ENCODE measurements at places on chromosomes 2 and 18.

DNA sequence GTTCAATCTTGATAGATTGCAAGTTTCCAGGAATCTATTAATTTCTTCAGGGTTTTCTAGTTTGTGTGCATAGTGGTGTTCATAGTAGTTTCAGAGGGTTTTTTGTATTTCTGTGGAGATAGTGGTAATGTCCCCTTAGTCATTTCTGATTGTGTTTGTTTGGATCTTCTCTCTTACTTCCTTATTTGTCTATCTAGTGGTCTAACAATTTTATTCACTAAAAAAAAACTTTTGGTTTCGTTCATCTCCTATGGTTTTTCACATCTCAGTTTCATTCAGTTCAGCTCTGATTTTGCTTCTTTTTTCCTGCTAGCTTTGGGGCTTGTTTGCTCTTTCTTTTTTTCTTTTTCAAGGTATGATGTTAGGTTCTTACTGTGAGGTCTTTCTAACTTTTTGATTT is 94.5 kb downstream of the SNTG2 start:
- no peak for DNase-seq

GRCh38 chr2:54853616-54854310 is 130.3 kb downstream of the EML6 start:
- DNase-seq = no peak

DNA sequence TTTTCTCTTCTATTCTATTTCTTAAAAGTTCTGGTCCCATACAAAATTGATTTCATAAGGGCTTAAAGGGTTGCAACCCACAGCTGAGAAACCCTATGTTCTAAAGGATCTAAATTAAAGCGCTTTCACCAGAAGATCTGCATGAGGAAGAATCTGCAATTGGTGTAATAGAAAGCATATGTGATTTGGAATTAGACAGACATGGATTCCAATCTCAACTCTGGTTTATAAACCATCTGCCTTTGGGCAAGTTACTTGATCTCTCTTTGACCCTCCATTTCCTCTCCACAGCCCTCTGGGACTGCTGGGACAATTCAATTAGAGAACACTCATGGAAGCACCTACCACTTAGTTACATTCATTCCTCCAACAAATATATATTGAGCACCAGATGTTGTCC is 178.7 kb downstream of the ANTXR1 start:
- no peak for DNase-seq

DNA sequence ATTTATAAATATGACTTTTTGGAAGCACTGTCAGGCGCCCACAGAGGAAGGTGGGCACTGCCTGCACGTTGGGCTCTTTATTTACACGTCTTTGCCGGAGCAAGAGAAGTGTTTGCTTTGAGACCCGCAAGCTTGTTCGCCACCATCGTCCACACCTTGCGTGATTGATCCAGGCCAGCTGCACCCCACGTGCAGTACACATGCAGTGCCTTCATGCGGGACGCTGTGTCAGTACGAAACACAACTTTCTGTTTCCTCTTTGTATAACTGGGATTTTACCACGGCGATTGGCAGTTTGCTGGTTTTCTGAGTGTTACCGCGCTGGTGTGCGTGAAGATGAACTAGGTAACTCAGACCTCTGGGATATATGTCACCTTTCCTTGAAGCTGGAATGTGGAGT is 571.0 kb upstream of the SALL3 start:
- DNase-seq = no peak

- no peak for DNase-seq
Measured at GRCh38 chr18:78971511-78972245, 7.9 kb upstream of the SALL3 start.

DNA sequence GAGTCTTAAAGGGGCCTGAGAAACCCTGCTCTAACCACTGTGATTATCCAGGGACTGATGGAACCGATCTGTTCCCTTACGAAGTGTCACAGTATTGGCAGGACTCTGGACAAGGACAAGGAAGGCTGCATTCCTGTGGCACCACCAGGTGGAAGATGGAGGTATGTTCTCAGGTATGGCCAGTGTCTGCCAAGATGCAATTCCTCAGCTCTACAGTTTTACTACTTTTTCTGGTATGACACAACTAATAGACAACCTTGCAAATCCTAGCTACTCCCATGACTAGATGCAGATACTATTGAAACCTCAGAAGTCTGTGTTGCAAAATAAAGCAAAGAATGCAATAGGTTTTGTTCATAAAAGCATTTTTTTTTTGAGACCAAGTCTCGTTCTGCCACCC is 14.6 kb downstream of the RAB31 start:
- no peak for DNase-seq

GRCh38 chr2:166494140-166494624 is at the start of gene SCN7A:
SCN7A (minus strand) TSS chr2:166494249; CDS start chr2:166477696, 16,553 bp downstream.
- peak; percentile 40 for DNase-seq

DNA sequence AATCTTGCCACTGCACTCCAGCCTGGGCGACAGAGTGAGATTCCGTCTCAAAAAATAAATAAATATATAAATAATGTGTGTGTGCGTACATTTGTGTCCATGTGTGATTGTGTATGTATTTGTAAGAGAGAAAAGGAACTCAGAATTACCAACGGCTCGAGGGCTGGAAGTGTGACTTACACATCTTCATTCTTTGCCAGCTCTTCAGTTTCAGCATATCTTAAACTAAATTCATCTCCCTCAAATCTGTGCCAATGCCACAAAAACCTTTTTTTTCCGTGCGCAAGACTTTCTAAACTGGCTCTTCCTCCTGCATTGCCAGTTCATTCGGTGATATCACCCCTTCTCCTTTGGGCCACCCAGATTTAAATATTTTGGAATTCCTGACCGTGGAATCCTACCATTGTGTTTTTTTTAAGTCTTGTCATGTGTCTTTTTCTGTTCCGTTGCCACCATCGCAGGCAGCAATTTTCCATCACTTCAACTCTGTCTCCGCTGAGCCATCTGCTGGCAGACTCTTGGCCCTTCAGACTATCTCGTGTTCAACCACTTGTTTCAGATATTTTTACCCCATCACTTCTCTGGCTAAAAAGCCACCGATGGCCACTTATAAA is 77.0 kb upstream of the ZNF532 start:
- DNase-seq = no peak
